Tongue (tissue), 3 donors: ENCODE measurements at places on chromosomes 4 and X.

DNA sequence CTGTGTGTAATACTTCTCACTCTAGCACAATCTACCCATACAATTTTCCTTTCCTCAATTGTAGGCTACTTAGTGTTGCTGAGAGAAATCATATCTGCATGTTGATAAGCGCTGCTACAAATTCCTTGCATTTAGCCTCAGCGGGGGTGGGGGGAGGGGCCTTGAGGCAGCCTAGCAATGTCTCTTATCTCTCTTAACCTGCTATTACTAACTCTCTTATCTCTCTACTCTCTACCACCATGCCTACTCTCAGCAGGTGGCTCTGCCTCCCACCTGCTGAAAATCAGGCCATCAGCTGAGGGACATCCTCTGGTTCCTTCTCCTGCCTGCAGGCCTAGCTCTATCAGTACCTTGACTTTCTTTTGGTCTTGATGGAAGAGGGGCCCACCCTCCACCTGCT lies 98.9 kb downstream of the GPR82 start:
- no peak for DNase-seq

DNA sequence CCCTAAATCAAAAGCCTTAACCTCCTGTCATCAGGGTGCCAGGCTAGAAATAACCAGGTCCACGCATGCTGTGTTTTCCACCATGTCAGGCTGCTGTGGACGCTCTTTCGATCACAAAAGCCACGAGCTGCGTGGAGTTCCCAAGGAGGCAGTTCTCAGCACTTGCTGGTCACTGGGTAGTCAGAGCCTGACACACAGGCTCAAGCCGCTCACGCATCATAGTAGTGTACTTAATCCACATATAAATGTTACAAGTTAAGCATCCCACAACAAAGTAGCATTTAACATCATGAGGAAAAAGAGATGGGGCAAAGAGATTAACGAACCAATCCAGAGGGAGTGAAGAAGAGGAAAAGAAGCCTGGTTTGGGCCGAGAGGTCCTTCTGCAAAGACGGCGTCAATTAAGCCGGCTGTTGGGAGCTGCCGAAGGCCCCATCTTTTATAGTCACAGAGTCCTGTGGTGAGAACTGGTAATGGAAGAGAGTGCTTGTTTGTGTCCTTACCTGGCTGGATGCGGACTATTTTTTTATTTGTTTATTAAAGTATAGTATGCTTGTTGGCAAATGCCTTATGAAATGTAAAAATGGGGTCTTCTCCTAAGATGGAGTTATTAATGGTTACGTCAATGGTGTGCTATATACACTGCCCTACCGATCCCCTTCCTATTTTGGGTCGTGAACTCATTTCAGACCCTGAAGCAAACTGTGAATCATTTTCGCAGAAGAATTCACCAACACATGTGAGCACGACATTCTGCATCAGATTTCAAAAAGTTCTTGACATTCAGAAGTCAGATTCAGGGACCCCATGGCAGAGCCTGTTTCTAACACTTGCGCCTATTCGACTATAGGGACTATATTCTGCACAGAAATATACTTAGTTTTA lies 675 bp downstream of the PRIMPOL start:
- peak; percentile 66 for DNase-seq

- peak; percentile 57 for DNase-seq
These were observed 694 bp downstream of the PDS5A start for GRCh38 chr4:39976945-39977488.

GRCh38 chr4:120819805-120820437 lies 102.6 kb downstream of the PRDM5 start:
- no peak for DNase-seq

- DNase-seq, result peak; percentile 35
These were observed 252.5 kb upstream of the CASK start for GRCh38 chrX:42175843-42176242.

DNA sequence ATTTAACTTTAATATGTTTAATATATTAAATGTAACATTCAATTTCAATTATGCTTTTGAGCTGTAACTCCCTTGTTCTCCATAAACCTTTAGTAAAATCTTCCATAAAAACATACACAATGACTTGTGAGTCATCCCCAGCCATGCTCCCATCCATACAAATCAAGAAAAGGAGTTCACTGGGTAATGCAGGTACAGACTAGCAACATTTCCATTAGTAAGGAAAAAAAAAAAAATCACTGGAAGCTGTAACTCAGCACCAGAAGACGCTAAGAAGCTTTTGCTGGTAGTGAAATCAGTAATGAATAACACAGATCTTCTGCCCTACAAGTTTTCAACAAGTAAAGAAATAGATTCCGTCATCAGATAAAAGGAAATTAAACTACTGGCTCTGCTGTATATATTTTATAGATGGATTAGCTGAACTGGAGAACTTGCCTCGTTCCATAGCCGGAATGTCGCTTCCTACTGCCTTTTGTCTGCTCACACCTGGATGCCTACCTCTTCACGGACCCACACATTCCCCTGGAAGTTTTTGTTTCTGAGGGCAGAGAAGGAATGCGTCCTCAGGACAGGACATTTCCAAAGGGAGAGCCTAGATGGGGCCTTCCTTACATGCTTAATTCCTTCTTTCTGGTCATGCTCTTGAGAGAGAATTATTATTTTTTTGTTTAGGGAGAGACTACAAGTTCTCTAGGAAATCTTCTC lies 298.4 kb upstream of the ANKRD50 start:
- no peak for DNase-seq

DNA sequence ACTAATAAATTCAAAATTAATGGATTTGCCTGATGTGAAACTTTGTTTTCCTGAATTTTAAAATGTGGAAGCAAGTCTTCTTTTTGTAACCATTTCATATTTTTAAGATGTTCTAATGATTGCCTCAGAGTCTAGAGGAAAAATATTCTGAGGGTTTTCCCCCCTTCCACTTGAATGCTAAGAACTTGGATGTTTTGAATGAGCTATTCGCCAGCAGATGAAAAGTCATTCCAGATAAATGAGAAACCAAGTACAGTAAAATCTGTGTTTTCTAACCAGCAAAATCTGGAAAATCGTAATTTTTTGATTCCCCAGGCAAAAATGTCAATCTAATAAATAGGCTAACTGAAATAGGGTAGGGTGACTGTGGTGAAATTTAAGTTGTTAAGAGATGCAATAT lies 45.6 kb downstream of the SLIT2 start:
- DNase-seq, result no peak

DNA sequence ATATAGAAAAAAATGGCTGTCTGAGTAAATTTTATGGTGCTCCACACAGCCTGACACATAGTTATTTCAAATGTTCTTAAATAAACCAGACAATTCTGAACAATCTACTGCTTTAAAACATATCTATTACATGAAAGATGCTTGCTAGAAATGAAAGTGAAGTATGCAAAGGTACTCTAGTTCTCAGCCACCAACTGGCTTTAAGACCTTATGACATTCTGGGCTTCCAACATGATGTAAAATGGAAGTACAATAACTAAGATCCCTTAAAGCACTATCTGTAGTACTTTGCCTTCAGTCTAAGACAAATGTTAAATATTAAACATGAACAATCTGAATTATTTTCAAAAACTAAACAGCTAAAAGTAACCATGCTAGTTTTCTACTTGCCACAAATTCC lies 17.3 kb downstream of the HUWE1 start:
- DNase-seq, result no peak

- DNase-seq, result no peak
These were observed 91.8 kb upstream of the ATXN3L start for GRCh38 chrX:13411496-13412207.

DNA sequence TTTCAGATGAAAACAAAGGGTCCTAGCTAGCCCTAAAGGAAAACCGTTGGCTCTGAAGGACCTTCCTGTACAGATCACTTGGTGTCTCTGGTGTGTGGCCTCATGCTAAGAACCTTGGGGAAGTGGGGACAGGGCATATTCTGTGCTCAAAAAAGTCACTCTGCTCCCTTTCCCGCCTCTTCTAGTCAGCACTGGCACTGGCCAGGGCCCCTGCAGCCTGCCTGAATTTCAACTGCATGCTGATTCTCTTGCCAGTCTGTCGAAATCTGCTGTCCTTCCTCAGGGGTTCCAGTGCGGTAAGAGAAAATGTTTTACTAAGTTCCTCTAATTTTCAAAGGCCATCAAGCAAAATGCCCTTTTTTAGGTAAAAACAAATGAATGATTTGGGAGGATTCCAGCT lies 3.4 kb downstream of the CYBB start:
- no peak for DNase-seq

GRCh38 chr4:81506731-81507130 lies 35.0 kb upstream of the RASGEF1B start:
- DNase-seq, result no peak

- no peak for DNase-seq
These were observed 89.4 kb upstream of the IL13RA1 start for GRCh38 chrX:118637997-118638396.
